ENCODE measurements at places on chromosomes 5 and 9.

GRCh38 chr5:7376871-7377270, 19.1 kb upstream of the ADCY2 start:
- H3K36me3 ChIP-seq, result no peaks in the 10 kb centered on the region
- H3K27me3 ChIP-seq, result no peaks in the 10 kb centered on the region
- no peak overlapping the region for H3K27ac ChIP-seq
- no peak overlapping the region for H3K4me3 ChIP-seq
- H3K4me1 ChIP-seq, result no peaks in the 10 kb centered on the region
- DNase-seq, result no peak

GRCh38 chr5:9547122-9547947, 1.5 kb upstream of the SEMA5A start:
- H3K4me3 ChIP-seq, result no peak overlapping the region
- H3K27me3 ChIP-seq, result peaks cover 18% of the 10 kb centered on the region
- H3K27ac ChIP-seq, result no peak overlapping the region

DNA sequence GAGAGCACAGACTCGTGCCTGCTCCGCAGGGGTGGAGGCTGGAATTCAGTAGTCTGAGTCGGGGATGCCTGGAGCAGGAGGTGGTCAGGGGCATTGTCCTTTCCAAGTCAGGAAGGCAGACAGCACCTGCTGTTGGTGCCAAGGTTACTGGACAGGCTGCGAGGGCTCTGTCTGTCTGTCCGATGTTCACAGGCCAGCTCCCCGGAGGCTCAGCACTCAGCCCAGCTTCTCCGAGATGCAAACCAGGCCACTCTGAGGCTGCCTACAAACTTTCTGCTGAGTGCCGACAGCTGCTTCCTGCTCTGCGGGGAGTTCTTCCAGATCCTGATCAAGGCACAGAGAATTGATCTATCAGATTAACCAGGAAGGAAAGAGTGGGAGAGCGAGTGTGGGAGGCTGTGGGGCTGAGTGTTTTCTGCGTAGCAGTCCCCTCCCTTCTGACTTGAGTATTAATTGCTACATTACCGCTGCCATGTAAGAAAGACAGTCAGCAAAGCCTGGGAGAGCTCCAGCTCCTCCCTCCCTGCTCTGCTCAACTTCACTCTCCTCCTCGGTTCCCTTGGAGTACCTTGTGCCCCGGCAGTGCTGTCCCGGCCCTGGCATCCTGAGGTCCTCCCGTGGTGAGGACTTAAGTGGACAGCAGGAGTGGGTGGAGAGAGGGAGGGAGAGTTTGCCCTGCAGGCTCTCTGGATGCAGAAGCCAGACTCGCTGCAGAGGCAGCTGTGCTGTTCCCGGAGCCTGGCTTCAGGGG, 36.0 kb downstream of the KCNMB1 start:
- H3K27me3 ChIP-seq, result peaks cover 34% of the 10 kb centered on the region
- H3K36me3 ChIP-seq, result no peaks in the 10 kb centered on the region
- no peak overlapping the region for H3K4me3 ChIP-seq
- DNase-seq, result no peak
- no peaks in the 10 kb centered on the region for H3K4me1 ChIP-seq

DNA sequence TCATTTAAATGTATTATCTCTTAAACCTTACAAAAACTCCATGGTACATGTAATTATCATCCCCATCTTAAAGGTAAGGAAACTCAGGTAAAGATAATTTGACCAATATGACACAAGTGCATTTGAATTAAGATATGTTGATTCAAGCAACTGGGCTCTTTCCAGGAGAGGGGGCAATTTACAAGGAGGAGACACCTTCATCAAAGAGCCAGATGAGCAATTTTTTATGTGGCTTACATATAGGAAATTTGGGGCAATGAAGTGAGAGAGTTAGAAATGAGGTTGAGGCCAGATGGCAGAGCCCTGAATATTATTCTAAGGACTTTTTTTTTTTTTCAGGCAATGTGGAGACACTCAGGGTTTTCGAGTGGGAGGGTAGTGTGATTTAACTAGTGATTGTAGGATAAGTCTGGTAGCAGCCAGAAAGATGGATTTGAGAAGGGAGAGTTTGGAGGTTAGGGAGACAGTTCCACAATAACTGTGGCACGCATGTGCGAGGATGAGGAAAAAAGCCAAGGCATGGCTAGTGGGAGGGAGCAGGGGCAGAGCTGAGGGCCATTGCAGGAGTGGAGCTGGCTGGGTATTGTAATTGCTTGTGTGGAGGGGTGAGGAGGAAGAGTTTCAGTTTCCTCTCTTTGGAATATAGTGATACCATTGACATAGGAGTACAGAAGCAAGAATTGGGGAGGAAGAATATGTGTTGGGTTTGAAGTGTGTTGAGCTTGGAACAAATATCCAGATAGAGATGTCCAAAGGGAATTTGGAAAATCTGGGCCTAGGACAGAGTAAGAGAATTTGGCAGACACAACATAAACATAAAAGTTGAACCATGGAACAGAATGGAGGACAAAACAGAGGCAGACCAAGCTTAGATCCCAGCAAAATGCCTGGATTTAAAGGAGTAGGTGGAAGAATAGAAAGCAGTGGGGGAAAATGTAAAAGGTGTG, 72.0 kb downstream of the ACTBL2 start:
- DNase-seq, result no peak
- H3K4me3 ChIP-seq, result no peak overlapping the region
- no peaks in the 10 kb centered on the region for H3K27me3 ChIP-seq
- H3K4me1 ChIP-seq, result no peaks in the 10 kb centered on the region

DNA sequence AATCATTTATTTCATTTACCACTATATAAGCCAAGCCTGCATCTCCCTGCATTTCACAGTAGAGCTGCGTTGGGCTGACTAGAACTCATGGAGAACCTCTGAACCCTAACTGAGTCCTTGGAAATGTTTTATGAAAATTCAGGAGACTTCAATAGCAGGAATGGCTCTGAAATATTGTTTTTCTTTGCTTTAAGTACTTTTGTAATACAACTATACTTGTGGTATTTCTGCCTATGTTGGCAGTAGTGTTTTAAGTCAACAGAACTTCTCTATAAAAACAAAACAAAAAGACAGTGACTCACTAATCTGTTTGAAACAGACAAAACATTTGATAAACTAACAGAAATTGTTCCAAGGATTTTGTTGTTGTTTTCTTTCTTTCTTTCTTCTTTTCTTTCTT, 489.2 kb upstream of the MEF2C start:
- H3K4me3 ChIP-seq, result no peak overlapping the region
- H3K4me1 ChIP-seq, result no peaks in the 10 kb centered on the region
- H3K27ac ChIP-seq, result no peak overlapping the region
- H3K27me3 ChIP-seq, result no peaks in the 10 kb centered on the region

DNA sequence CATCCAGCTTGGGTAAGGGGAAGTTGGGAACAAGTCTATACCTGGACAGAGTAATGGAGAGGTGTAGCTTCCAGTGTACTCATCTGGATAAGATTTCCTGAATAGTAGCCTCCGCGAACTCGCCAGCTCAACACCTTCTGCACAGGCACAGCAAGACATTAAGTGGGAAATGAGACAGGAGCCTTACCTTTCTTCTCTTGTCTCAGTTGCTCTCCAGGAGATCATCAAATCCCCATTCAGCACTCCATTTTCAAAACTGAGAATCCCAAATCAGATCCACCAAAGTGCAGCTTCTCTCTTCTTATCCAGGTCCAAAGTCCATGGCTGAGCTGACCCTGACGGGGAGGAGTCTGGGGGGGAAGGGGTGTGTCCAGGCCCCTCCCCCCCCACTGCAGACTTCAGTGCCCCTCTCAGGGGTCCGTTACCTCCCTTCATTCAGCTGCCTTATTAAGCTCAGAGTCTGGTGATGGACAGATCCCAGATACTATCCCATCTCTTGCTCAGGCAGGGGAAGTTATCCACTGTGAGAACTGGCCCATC, 5.9 kb upstream of the MGAT1 start:
- H3K4me3 ChIP-seq, result peak overlapping the region; percentile 84
- H3K36me3 ChIP-seq, result peaks cover 21% of the 10 kb centered on the region
- H3K27me3 ChIP-seq, result no peaks in the 10 kb centered on the region
- H3K27ac ChIP-seq, result peak overlapping the region; percentile 99
- no peak for DNase-seq
- peaks cover 81% of the 10 kb centered on the region for H3K4me1 ChIP-seq

DNA sequence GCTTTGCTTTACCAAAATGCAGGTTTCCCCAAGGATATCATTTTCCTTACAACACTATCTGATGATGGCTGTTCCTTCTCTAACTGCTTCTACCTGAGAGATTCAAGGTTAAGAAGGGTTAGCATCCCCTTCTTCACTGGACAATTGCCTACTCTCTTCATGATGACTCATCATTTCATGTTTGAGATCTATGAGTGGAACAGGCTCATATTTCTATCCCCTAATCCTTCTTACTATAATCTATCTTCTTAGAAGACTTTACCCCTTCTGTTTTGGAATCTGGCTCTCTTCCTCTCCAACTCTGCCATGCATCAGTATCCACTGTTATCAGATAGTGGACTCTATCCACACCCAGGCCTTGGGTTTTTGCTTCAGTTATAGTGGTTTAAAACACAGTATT, 54.3 kb downstream of the NR3C1 start:
- no peak overlapping the region for H3K4me3 ChIP-seq
- no peak for DNase-seq
- no peak overlapping the region for H3K27ac ChIP-seq
- peaks cover 18% of the 10 kb centered on the region for H3K36me3 ChIP-seq
- no peaks in the 10 kb centered on the region for H3K27me3 ChIP-seq

DNA sequence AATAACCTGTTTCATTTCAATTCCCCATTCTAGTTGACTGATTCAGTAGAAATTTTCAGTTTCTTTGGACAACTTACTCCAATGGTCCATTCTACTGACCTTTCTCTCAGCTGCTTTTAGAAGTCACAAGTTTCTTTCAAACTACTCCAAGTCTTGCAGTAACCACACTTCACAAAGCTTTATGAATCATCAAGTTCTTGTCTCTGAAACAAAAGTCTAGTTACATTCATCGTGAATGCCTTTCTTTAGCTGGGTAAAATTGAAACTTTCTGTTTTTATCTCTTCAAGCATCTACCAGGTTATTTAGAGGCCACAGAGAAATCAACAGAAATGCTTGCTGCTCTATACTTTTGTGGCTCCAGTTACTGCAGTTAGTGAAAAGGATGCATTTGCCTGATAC, 405.4 kb downstream of the TMEM232 start:
- H3K4me1 ChIP-seq, result peaks cover 4% of the 10 kb centered on the region
- no peak for DNase-seq
- H3K27me3 ChIP-seq, result no peaks in the 10 kb centered on the region

DNA sequence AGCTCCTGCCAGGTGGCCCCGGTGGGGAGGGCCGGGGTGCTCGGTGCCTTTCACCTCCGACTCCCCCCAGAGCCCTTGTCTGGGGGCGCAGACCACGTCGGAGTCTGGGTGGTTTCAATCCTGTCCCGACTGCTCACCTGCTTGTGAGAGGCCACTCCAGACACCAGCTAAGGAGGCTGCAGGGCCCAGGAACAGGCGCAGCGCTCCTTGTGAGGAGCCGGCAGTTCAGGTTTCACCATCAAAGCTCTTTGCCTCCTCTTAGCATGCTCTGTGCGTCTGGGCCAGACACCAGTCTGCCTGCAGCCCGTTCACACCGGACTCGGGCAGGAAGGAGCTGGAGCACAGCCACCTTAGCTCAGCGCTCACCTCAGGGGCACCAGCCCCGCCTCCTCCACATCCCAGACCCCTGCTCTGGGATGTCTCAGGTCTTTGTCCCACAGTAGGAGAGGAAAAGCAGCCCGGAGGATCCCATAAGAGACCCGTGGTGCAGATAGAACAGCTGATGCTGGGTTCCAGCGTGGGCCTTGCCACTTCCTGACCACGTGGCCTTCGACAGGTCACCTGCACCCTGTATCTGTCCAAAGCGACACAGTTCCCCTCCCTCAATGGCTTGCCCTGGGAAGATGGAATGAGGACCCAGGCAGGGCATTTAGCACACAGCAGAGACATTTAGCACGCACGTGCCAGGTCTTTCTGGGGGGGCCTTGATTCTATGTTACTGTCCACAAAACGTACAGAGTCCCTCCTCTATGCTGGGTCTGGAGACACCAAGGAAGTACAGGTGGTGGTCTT, 106.2 kb upstream of the LMX1B start:
- no peak for DNase-seq
- H3K4me3 ChIP-seq, result no peak overlapping the region
- H3K36me3 ChIP-seq, result no peaks in the 10 kb centered on the region
- H3K27ac ChIP-seq, result no peak overlapping the region
- no peaks in the 10 kb centered on the region for H3K4me1 ChIP-seq

- H3K4me3 ChIP-seq, result no peak overlapping the region
- H3K27me3 ChIP-seq, result peaks cover 18% of the 10 kb centered on the region
- H3K27ac ChIP-seq, result no peak overlapping the region
- no peak for DNase-seq
Observed at GRCh38 chr5:135171336-135171735, 137.3 kb upstream of the PITX1 start.
